ENCODE measurements at places on chromosomes 5 and 9.

DNA sequence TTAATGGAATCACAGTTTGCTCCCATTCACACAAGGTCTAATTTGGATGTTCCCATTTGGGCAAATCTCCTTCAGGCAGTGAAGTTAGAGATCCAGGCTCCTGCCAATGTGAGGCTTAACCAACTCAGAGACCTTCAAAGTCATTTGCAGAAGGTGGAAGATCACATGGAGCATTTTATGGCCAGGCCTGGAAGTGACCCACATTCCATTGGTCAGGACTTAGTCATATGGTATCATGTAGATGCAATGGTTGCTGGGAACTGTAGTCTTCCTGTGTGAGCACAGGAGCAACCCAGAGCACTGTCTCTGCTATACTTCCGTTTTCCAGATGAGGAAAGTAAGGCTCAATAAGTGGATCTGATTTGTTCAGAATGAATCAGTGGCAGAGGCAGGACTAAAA lies 292.7 kb upstream of the SMARCA2 start:
- DNase-seq = no peak

DNA sequence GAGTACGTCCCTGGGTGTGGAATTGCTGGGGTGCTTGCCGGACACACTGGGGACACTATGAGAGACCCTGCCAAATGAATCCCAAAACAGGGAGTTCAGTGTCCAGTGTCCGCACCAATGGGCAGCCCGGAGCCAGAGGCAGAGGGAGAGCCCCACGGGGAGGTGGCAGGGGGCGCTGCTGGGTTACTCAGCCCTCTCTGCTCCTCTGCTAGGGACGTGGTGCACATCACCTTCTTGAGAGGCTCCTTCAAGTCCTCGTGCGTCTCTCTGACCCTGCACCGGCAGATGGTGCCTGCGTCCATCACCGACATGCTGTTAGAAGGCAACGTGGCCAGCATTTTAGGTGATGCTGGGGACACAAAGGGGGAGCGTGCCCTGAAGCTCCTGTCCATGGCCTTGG lies 20.8 kb downstream of the STKLD1 start:
- no peak for DNase-seq

DNA sequence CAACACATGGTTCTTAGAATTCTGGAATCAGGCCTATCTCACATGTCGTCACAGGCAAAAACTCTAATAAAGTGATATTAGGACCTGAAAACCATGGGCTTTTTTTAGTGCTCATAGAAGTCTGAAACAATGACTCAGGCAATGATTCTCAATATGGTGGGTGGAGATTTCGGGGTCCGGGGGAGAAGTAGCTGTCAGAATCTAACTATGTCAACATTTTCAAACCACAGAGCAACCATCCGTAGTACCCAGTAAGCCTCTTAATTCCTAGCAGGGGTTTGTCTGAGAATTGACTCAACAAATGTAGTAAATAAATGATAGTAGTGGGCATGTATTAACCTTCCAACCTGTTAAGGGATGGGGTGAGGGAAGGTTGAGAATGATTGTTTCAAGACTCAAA lies 2.6 kb downstream of the AMACR start:
- DNase-seq = no peak

DNA sequence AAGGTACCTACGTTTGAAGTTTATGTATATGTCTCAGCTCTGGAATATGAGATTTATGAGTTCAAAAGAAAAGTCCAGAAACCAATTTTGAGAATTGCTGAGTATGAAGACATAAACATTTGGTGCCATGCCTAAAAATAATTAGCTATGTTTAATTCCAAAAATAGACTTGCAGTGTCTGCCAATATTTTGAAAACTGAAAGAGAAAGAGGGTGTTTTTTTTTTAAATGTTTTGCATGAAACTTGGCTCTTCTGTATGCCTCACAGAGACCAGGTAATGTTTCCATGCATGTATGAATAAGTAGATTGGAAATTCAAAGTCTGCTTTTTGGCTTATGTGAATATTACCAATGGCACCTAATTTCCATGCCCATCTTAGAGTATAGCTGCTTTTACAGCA lies 634.4 kb upstream of the C9orf72 start:
- no peak for DNase-seq

DNA sequence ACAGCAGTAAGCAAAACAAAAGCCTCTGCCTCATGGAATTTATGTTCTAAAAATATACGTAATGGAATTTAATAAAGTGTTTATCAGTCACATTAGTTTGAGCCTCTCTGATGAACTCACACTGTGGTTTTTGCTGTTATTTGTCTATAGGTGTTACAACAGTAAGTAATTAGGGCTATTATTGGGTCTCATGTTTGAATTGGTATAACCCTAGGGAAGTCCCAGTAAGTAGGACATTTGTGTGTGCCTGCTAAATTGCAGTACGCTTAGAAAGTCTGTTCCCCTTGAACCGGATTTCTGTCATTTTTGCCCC lies 197.6 kb downstream of the NR3C1 start:
- no peak for DNase-seq

DNA sequence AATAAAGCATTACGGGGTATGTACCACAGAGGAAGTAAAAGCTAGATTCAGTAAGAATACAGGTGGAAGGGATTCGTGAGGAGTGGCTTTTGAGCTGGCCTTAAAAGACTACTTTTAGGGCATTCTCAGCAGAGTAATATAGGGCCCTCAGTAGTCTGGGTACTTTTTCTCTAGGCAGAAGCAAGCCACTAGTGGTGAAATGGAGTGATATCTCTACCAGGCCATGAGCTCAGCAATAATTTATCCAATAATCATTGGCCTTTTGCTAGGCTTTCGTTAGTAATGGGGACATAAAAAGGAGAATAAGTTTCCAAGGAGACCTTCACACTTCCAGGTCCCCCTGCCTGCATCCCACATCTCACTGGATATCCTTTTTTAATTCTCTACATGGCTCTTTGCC lies 1.7 kb downstream of the POLR3G start:
- DNase-seq = no peak

All from activated CD8-positive, alpha-beta memory T cell treated with anti-CD3 and anti-CD28 coated beads for 48 hours (primary cell).